ENCODE measurements at places on chromosomes 5 and 9.

GRCh38 chr5:61290791-61291210 lies 41.3 kb upstream of the ZSWIM6 start:
- DNase-seq = no peak

DNA sequence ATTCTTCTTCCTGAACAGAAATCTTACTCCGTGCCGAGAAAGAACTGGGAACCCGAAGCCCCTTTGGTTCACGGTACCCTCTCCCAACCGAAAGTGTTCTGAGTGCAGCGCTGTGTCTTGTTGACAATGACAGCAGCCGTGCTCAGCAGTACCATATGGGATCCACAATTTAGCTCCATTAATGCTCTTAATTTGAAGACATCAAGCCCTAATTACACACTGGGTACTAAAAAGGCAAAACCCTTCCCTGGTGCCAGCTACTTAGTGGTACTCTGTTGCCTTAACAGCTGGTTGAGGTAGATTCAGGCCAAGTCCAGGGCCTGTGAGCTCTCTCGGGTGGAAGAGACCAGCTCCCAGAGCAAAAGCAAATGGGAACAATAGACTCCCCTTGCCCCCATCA lies 24.5 kb downstream of the DDX31 start:
- no peak for DNase-seq

- no peak for DNase-seq
Observed at GRCh38 chr5:132388244-132389050, 18.9 kb downstream of the SLC22A5 start.

DNA sequence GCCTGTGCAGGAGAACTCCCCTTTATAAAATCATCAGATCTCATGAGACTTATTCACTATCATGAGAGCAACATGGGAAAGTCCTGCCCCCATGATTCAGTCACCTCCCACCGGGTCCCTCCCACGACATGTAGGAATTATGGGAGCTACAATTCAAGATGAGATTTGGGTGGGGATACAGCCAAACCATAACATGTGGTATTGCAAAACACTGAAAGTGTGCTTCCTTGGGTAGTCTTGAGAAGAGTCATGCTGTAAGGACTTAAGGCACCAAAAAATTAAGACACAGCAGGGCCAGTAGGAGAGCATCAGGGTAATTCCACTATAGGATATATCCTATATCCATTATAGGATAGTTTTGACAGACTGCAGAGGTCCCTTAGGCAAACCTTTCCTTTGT lies 29.4 kb upstream of the GDNF start:
- no peak for DNase-seq

- DNase-seq = no peak
Observed at GRCh38 chr5:7473668-7474215, 77.8 kb downstream of the ADCY2 start.

GRCh38 chr5:169754737-169755136 lies 117.7 kb downstream of the DOCK2 start:
- DNase-seq = no peak

DNA sequence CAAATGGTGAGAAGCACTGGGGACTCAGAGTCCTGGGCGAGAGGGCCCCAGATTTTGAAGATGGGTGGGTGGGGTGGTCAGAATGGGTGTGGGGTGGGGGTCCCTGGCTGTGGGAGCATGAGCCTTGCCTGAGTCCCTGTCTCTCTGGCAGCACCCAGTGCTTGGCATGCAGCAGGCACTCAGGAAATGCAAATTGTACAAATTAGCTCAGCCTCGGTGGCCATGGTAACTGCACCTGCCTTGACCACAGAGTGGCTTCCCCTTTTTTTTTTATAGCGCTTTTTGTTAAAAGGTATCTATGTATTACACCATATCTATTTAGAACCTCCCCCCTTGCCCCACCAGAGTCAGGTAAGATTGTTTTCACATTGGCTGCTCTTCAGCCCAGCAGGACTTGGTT lies 19.2 kb upstream of the PITX1 start:
- DNase-seq = no peak

- no peak for DNase-seq
Observed at GRCh38 chr5:36646100-36646499, 39.7 kb downstream of the SLC1A3 start.

DNA sequence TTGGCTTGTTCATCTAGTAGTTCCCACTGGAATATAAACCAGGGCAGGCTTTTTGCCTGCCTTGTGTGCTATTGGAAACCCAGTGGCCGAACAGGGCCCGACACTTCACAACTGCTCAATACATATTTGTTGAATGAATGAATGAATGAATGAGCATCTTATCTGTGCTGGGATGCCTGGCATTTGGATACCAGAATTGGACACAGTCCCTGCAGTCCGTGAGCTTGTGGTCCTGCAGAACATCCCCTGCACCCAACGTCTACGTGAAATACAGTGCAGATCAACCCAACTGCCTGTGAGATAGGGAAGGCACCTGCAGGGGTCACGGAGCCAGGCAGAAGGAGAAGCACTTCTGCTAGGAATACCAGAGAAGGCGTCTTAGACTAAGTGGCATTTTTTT lies 30.0 kb upstream of the COL15A1 start:
- no peak for DNase-seq

DNA sequence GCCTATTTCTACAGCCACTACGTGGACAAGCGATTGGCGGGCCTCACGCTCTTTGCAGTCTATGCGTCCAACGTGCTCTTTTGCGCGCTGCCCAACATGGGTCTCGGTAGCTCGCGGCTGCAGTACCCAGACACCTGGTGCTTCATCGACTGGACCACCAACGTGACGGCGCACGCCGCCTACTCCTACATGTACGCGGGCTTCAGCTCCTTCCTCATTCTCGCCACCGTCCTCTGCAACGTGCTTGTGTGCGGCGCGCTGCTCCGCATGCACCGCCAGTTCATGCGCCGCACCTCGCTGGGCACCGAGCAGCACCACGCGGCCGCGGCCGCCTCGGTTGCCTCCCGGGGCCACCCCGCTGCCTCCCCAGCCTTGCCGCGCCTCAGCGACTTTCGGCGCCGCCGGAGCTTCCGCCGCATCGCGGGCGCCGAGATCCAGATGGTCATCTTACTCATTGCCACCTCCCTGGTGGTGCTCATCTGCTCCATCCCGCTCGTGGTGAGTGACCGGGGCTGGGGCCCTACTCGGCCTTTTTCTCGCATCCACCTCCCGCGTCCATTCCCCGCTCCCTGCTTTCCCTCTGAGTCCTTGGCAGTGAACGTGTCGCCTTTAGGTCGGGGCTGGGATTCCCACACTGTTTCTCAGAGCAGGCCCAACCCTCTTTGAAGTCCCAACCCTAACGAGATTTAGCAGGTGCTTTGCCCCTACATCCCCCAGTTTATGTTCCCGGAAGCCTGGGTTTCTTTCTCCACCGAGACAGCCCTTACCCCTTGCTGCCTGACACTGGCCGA lies 1.8 kb downstream of the PTGER4 start:
- peak; percentile 41 for DNase-seq

GRCh38 chr5:598564-598890 lies 13.6 kb upstream of the CEP72 start:
- DNase-seq = no peak

DNA sequence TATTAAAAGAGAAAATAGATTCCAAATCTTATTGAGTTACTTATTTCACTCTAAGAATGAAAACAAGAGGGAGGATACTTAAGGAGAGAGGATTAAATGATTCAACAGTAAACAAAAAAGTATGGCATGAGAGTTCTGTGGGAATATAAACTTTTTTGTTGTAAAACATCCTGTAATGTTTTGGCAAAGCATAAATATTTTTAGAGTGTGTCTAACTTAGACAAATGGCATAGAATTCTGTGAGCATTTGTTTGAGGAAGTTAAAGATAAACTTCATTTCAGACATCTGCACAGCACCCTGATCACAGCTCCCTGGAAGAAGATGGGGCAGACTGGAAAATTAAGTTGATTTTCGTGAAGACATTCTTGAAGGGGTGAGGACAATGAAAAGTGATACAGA lies 246.8 kb upstream of the HAPLN1 start:
- no peak for DNase-seq

DNA sequence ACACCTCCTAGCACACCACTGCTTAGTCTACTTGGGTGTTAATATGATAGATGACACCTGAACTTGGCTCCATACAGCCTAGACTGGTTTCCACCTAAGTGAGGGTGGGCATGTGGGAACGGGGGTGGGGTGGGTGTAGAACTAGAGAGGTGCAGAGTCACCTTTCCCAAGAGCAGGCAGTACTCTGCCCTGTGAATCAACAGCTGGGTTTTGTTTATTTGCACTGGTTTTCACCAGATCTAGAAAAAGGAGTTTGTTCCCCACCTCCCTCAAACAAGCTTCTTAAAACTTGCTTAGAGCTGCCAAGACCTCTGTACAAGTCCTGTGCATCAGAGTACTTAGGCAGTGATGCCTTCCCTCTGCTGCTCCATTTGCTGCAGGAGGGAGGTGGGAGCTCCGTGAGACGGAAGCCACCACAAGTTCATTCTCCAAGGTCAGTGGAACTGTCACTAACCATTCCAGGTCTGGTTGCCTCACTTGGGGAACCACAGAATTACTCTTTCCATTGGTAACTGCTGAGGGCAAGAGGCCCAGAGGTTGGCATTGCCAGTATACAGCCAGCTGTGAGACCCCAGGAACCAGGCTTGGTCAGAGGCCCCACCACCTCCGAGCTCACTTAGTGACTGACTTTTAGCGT lies 163.5 kb downstream of the NR3C1 start:
- DNase-seq = no peak

- DNase-seq = no peak
Observed at GRCh38 chr5:1511651-1512540, 11.9 kb downstream of the LPCAT1 start.

- no peak for DNase-seq
Observed at GRCh38 chr9:100700689-100701318, 122.9 kb downstream of the CAVIN4 start.

DNA sequence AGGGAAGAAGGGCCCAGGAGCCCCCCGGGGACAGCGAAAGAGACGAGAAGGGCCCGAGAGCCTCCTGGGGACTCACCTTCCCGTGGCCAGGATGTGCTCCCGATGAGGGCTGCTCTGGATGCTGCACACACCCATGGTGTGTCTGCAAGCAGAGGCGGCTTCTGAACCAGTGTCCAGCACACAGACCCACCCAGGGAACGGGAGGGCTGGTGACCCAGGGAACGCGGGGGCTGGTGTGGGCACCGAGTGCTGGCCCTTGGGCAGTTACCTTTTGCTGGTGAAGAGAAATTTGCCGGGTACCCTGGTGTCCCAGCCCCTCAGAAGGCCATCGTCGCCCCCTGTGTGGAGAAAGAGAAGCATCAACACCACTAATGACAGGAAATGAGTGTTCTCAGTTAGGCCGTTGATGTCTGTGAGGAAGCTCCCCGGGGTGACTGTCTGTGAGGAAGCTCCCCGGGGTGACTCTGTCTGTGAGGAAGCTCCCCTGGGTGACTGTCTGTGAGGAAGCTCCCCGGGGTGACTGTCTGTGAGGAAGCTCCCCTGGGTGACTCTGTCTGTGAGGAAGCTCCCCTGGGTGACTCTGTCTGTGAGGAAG lies 13.2 kb downstream of the MRPL41 start:
- DNase-seq = no peak

- DNase-seq = no peak
Observed at GRCh38 chr9:137974746-137975526, 97.4 kb downstream of the CACNA1B start.

- DNase-seq = no peak
Observed at GRCh38 chr5:168286386-168286785, 5.1 kb upstream of the WWC1 start.

- DNase-seq = no peak
Observed at GRCh38 chr5:113153512-113154097, 177.0 kb downstream of the DCP2 start.

DNA sequence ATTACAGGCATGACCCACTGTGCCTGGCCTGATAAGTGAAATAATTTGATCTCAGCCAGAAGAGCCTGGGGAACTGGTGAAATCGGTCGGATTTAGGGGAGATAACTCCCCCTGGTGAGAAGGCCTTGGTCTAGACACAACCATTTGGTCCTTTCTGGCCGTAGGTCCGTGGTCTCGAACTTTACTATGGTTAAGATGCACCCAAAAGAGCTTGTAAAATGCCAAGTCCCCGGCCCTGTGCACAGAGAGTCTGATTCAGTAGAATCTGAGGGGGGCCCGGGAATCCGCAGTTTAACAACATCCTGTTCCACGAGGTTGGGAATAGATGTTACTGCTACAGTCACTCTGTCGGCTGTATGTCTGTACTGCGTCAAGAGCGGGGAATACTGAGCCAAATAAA lies 140.7 kb downstream of the C9orf50 start:
- no peak for DNase-seq

- DNase-seq = no peak
Observed at GRCh38 chr9:83429229-83429628, 109.0 kb downstream of the FRMD3 start.

GRCh38 chr9:79719989-79720388 lies 148.2 kb downstream of the TLE4 start:
- no peak for DNase-seq

DNA sequence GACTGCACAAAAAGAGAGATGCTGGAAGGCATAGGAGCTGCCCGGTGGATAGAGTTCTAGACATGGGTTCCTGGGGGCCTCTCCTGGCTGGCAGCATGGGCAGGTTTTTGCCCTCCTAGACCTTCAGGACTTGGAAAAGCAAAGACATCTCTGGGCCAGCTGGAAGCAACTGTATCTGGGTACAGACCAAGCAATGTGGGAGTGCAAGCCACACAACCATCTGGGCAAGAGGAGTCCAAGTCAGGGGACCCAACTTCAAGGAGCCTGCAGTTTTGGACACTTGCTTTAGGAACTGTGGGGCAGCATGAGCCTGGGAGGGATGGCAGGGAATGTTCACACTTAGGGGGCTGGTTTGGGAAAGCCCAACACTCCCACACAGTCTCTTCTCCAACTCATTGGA lies 323.3 kb downstream of the GADD45G start:
- no peak for DNase-seq

- DNase-seq = no peak
Observed at GRCh38 chr5:108935611-108936010, 187.9 kb downstream of the FER start.

- no peak for DNase-seq
Observed at GRCh38 chr5:17203329-17204132, 13.9 kb upstream of the BASP1 start.

GRCh38 chr5:126499853-126500342 lies 76.7 kb downstream of the GRAMD2B start:
- no peak for DNase-seq

DNA sequence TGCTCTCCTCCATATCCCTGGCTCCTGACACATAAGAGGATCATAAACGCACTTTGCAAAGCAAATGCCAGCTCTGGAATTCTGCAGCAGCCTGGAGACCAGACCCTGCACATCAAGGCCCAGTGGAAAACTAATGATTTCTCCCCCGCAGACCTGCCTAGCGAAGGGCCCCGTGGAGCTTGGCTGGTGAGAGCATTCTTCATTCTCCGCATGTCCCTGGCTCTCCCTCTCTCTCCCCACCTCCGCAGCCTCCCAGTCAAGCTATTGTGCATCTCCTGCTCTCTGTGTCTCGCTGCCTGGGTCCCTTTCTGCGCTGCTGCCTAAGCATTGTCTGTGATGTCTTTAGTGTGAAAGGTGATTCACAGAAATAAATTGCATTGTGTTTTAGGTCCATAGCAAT lies 46.7 kb downstream of the GRIA1 start:
- no peak for DNase-seq

DNA sequence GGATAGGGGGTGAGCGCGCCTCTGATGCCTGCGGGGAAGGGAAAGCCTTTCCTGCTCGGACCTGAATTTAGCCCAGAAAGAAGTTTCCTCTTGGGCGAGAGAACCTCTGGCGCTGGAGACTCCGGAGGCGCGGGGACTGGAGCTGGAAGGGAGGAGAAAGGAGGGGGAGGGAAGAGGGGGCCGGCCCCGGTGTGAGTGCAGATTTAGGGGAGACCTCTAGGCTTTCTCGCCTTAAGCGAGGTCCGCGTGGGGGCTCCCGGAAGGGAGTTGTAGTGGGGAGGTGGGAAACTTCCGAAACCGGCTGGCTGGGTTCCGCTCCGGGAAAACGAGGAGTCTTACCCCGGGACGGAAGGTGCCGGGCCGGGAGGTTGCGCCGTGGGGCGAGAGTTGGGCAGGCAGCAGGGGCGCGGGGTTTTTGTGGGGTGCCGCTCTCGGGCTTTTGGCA lies 1.3 kb downstream of the PCSK5 start:
- DNase-seq = no peak

All from activated T-cell treated with anti-CD3 and anti-CD28 coated beads for 48 hours (primary cell).